NCI-H2171 treated with DMSO at 0.1 percent for 48 hours (cell line): ENCODE measurements at places on chromosomes 12 and 14.

DNA sequence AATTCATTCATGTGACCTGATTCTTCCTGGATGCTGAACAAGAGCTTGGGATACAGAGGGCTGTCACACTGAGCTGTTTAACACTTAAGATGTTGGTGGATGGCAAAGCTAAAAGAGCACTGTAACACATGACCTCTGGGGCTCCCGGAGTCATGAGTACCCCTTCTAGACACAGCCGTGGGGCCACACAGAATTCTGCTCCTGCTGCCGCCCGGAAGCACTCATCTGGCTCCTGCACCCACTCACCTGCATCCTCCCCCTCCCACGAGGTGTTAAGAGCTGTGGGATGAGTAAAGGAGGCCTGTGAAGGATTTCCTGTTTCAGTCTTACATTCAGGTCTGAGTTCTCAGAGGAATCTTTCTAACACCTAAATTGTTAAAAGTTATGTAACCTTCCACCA lies 78.0 kb upstream of the SSTR1 start:
- no peak for DNase-seq

GRCh38 chr14:26995301-26995700 lies 397.5 kb upstream of the NOVA1 start:
- no peak for DNase-seq

DNA sequence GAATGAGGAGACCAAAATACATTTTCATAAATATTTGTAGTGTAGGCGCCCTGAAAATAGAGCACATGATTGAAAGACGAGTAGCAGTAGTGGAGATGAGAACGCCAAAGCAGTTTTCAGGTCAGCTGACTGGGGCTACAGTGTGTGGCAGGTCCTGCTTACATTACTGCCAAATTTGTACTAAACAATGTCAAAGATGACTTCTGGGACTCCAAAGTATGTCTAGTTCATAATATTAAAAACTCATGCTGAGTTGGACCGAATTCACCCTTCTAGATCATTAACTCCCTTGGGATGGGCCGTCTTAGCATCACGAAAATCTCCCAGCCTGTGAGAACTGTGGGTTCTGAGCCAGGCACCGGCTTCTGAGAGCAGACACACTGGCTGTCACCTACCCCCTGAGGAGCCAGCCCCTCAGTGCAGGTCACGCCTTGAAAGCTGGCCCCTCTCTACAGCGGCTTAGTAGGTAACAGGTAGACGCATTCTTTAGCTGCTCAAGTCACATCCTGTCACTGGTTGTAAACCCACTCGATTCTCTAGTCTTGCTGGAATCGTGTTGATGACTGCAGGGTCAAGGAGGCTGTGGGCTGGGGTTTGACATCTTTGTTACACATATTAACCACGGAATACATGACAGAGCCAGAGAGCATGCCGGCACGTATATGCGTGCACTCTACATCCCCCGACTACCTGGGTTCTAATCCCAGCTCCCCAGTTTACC lies 210.4 kb downstream of the ETV6 start:
- DNase-seq, result no peak

DNA sequence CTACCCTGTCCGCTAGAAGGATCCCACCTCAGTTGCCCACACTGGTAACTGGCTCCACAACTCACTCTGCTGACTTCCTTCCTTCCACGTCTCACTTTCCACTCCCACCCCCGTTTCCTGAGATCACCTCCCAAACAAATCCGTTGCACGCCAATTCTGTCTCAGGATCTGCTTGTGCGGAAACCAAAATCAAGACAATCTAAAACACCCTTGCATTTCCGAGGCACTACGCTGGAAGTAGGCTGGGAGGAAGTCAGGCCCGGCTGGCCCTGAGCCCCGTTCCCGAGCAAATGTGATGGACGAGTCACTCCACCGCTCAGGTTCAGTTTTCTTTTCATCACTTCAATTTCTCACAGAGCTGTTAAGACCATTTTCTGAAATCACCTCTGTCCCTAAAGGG lies 23.1 kb downstream of the ABCB9 start:
- DNase-seq, result no peak
